Spinal cord (tissue), 10 donors: ENCODE measurements at places on chromosomes 1 and 21.

GRCh38 chr1:222926566-222926965 is 111.7 kb downstream of the DISP1 start:
- peak; percentile 18 for DNase-seq
- no peak overlapping the region for H3K4me3 ChIP-seq
- H3K27me3 ChIP-seq, result no peaks in the 10 kb centered on the region
- no peaks in the 10 kb centered on the region for H3K4me1 ChIP-seq
- no peaks in the 10 kb centered on the region for H3K36me3 ChIP-seq
- H3K27ac ChIP-seq, result no peak overlapping the region

GRCh38 chr1:162930532-162930931 is 69.6 kb upstream of the CCDC190 start:
- no peaks in the 10 kb centered on the region for H3K4me1 ChIP-seq
- H3K27me3 ChIP-seq, result no peaks in the 10 kb centered on the region
- no peak overlapping the region for H3K4me3 ChIP-seq

DNA sequence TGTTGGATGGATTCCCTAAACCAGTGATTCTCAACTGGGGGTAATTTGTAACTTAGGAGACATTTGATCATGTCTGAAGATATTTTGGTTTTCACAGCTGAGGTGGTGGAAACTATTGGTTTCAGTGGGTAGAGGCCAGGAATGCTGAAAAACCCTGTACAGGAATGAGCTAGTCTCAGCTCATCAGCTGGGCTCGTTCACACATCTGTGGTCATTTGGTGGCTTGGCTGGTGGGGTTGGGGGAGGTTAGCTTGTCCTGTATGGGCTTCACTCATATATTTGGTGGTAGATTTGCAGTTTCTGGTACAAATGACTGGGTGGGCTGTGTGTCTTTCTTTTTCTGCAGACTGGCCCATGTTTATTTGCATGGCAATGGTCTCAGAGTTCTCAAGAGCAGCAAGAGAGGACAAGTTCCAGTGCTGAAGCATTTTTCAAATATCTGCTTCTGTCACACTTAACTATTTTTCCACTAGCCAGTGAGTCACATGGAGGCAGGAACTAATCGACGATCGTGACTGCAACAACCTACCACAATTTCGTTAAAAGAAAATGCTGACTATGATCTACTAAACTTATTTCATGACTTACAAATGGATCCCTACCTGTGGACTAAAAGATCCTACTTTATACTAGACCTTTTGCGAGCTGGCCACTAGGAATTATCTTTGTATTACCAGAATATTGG is 321.7 kb upstream of the PLXNA2 start:
- H3K4me1 ChIP-seq, result no peaks in the 10 kb centered on the region
- H3K4me3 ChIP-seq, result no peak overlapping the region
- no peaks in the 10 kb centered on the region for H3K27me3 ChIP-seq

DNA sequence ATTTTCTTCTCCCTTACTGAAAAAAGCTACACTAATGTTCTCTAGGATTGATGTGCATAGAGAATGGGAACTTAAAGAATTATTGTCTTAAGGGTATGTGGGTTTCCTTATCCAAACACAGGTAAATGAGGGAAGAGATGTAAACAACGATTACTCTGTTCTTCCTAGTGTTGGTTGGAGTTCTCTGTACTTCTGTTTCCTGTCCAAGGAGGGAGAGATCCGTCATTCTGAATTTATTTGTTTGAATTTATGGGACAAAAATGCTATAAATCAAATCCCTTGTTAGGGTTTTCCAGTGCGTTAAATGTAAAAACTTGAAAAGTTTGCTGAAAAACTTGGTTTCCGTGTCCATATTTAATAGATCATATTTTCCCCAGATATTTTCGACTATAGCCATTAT is 29.6 kb downstream of the LAMC1 start:
- no peak for DNase-seq
- H3K27ac ChIP-seq, result no peak overlapping the region
- no peaks in the 10 kb centered on the region for H3K27me3 ChIP-seq
- H3K4me1 ChIP-seq, result no peaks in the 10 kb centered on the region

DNA sequence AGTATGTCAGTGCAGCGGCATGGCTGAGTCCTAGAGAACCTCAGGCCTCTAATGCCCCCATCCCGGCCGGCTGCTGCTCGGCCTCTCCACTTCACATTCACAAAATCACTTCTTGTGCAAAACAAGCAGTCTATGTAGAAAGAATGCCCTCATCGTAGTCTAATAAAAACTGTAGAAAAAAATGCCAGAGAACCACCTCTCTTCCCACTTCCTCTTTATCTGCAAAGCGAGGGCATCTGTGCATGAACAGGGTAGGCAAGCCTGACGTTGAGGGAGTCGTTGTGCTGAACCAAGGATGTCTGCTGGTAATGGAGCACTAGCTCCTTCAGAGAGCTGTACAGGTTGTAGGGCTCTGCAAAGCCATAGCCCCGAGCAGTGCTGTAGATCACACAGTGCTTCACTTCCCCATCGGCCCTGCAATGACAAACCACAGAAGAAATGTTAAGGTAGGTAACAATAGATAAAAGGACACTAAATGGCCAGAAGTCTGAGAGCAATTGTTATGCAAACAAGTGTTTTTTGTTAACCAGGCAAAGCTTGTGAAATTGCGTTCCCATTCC is 88.9 kb downstream of the PIK3R3 start:
- no peak for DNase-seq
- H3K27ac ChIP-seq, result no peak overlapping the region
- peaks cover 20% of the 10 kb centered on the region for H3K4me1 ChIP-seq
- H3K36me3 ChIP-seq, result peaks cover 19% of the 10 kb centered on the region
- H3K4me3 ChIP-seq, result no peak overlapping the region

GRCh38 chr1:162629077-162629627 is 3.1 kb upstream of the DDR2 start:
- no peaks in the 10 kb centered on the region for H3K27me3 ChIP-seq
- no peak for DNase-seq
- no peak overlapping the region for H3K27ac ChIP-seq
- H3K4me3 ChIP-seq, result no peak overlapping the region

GRCh38 chr1:91697416-91697815 is 188.5 kb downstream of the TGFBR3 start:
- no peaks in the 10 kb centered on the region for H3K36me3 ChIP-seq
- no peaks in the 10 kb centered on the region for H3K4me1 ChIP-seq
- H3K4me3 ChIP-seq, result no peak overlapping the region

DNA sequence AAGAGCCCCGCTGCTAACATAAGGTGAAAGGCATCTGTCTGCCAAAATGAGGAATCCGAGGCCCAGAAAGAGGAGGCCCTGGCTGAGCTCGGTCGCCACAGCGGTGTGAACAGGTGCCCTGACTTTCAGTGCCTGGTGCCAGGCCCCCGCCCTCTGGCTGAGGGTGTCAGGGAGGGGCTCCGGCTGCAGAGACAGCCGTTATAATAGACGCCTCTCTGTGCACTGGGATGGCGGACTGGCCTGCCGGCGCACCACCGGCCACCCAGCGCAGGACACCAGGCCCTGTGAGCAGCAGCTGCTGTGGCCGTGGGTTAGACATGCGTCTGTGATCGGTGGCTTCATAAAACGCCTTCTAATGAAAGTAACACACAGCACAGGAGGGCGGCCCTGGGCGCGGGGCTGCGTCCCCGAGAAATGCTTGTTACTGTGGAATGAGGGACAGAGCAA is 51.4 kb upstream of the ACTRT2 start:
- no peaks in the 10 kb centered on the region for H3K27me3 ChIP-seq
- DNase-seq, result no peak
- peaks cover 2% of the 10 kb centered on the region for H3K36me3 ChIP-seq
- H3K4me3 ChIP-seq, result no peak overlapping the region
- H3K27ac ChIP-seq, result no peak overlapping the region

DNA sequence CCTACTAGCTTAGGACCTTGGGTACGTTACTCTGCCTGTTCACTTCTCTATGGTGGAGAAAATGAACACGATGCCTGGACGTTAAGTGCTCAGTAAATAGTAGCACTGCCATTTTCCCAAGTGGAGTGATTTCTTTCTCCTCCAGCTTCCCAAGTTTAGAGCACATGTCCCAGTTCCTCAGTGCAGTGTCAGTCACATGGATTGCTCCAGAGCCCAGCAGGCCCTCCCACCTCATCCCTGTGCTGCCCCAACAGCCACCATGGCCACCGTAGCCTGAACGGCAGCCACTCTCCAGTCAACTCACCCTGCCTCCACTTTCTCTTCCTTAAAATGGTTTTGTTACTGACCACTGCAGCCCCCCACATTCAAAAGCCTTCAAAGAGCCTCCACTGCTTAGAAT is 8.5 kb downstream of the STMN1 start:
- H3K36me3 ChIP-seq, result peaks cover 47% of the 10 kb centered on the region
- no peak for DNase-seq
- H3K27ac ChIP-seq, result no peak overlapping the region
- H3K27me3 ChIP-seq, result no peaks in the 10 kb centered on the region
- H3K4me3 ChIP-seq, result no peak overlapping the region
- peaks cover 44% of the 10 kb centered on the region for H3K4me1 ChIP-seq

DNA sequence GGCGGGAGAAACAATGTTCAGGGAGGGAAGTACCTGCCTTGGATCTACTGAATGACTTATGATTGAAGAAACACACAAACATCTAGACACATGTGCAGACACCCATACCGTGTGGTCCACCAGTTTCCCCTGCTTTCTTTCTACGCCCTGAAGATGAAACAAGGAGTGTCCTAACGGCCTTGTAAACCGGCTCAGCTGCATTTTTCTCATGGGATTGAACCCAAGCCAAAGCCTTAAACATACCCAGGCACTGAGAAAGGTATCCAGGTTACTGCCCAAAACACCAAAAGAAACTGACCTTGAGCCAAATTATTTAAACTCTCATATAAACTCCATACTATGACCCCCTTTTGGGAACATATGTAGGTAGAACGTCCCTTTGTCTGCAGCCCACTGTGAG is 630.0 kb upstream of the RGS18 start:
- no peaks in the 10 kb centered on the region for H3K27me3 ChIP-seq
- H3K4me3 ChIP-seq, result no peak overlapping the region
- H3K36me3 ChIP-seq, result no peaks in the 10 kb centered on the region
- no peak overlapping the region for H3K27ac ChIP-seq
- no peaks in the 10 kb centered on the region for H3K4me1 ChIP-seq

DNA sequence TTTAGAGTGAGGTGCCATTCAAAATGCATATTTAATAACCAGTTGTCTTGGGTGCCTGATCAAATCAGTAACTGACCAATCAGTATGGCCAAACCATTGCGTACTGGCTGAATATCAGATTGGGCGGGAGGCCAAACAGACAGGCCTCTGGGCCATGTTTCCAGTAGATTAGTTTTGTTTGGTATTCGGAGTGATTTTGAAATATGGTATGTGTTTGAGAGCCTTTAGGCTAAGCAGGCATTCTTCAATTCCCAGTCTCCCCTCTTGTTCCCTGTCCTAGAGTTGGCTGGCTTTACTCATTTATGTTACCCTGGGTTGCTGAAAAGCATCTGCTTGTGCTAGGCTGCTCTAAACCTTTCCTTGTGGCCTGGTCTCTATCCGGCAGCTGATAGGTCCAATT is 80.1 kb downstream of the BACH1 start:
- H3K27ac ChIP-seq, result no peak overlapping the region
- no peaks in the 10 kb centered on the region for H3K36me3 ChIP-seq
- no peak for DNase-seq

DNA sequence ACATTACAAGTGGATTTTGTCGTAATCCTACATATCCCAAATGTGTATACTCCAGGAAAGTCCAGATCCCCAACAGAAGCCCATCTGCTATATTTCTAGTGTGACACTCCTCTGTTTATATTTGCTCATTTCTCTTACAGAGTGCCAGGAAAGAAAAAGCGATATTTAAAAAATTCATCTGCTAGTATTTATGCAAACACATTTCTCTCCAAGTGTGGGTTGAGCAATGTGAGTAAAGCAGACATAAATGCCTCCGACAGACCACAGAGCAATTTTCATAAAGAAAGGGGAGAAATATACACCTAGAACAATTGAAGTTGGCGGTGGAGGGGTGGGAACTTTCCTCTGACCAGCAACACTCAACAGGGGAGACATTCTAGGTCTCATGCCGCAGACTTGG is 22.2 kb upstream of the RAP1A start:
- H3K36me3 ChIP-seq, result no peaks in the 10 kb centered on the region
- no peak overlapping the region for H3K4me3 ChIP-seq
- peaks cover 8% of the 10 kb centered on the region for H3K4me1 ChIP-seq
- no peaks in the 10 kb centered on the region for H3K27me3 ChIP-seq
- no peak overlapping the region for H3K27ac ChIP-seq

- peaks cover 2% of the 10 kb centered on the region for H3K36me3 ChIP-seq
- no peak overlapping the region for H3K27ac ChIP-seq
- H3K4me3 ChIP-seq, result no peak overlapping the region
- DNase-seq, result no peak
- no peaks in the 10 kb centered on the region for H3K27me3 ChIP-seq
These were observed 52.4 kb downstream of the SUCO start for GRCh38 chr1:172585348-172585747.

GRCh38 chr1:236395230-236395946 is 1.3 kb downstream of the EDARADD start:
- H3K36me3 ChIP-seq, result no peaks in the 10 kb centered on the region
- no peak overlapping the region for H3K27ac ChIP-seq
- H3K27me3 ChIP-seq, result peaks cover 28% of the 10 kb centered on the region
- peak overlapping the region; percentile 59 for H3K4me3 ChIP-seq

GRCh38 chr1:227540170-227541098 is 22.9 kb upstream of the ZNF678 start:
- no peaks in the 10 kb centered on the region for H3K36me3 ChIP-seq
- no peak for DNase-seq
- peaks cover 22% of the 10 kb centered on the region for H3K4me1 ChIP-seq
- no peak overlapping the region for H3K27ac ChIP-seq
- H3K4me3 ChIP-seq, result no peak overlapping the region
- H3K27me3 ChIP-seq, result no peaks in the 10 kb centered on the region

- H3K4me1 ChIP-seq, result peaks cover 6% of the 10 kb centered on the region
These were observed 22.9 kb upstream of the NDC1 start for GRCh38 chr1:53860967-53861411.

- no peak for DNase-seq
- no peak overlapping the region for H3K4me3 ChIP-seq
- H3K27ac ChIP-seq, result no peak overlapping the region
- peaks cover 6% of the 10 kb centered on the region for H3K4me1 ChIP-seq
- H3K36me3 ChIP-seq, result no peaks in the 10 kb centered on the region
These were observed 60.7 kb downstream of the HSF2BP start for GRCh38 chr21:43598416-43599120.

DNA sequence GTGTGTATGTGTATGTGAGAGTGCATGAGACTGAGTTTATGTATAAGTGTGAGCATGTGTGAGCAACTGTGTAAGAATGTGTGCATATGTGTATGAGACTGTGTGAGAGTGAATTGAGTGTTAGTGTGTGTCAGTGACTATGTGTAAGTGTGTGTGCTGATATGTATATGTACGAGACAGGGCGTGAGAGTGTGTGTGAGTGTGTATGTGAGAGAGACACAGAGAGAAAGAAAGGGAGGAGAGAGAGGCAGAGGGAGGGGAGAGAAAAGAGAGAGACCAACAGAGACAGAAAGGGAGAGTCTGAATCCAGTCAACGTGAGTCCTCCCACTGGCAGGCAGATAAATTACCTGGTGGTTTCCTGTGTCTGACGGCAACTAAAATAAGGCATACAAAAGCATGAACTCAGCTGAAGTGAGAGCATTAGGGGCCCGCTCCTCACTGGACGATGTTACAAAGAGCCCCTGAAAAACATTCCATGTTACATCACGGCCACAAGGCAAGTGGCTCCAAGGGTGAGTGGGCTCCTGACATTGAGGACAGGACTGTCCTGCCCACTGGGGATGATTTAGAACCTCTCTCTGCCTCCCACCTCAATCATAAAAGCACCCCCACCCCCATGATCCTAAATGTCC is 66.6 kb upstream of the TIAM1 start:
- no peak for DNase-seq
- H3K27ac ChIP-seq, result peak overlapping the region; percentile 54
- peaks cover 8% of the 10 kb centered on the region for H3K4me1 ChIP-seq
- H3K36me3 ChIP-seq, result no peaks in the 10 kb centered on the region

- no peak overlapping the region for H3K27ac ChIP-seq
- no peak overlapping the region for H3K4me3 ChIP-seq
- no peaks in the 10 kb centered on the region for H3K27me3 ChIP-seq
- no peaks in the 10 kb centered on the region for H3K4me1 ChIP-seq
- no peaks in the 10 kb centered on the region for H3K36me3 ChIP-seq
These were observed 25.0 kb downstream of the LHX8 start for GRCh38 chr1:75159154-75159553.
